ENCODE measurements at places on chromosomes 2 and 18.

DNA sequence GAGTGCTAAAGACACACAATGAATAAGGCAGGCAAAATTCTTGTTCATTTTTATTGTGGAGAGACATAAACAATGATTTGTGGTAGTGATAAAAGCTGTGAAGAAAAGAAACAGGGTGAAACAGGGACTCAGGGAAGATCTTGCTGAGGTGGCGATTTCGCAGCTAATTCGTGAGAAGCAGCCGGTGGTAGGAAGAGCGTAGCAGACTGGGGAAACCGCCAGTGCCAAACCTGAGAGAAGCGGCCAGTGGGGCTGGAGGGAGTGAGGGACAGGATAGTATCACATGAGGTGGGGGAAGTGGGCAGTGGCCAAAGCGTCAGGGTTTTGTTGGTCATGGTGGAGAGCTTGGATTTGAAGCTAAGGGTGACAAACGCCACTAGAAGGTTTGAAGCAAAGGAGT lies 42.3 kb downstream of the TMEM178A start:
- DNase-seq: no peak

GRCh38 chr2:95305380-95306061 lies 8.4 kb downstream of the KCNIP3 start:
- peak; percentile 19 for DNase-seq

DNA sequence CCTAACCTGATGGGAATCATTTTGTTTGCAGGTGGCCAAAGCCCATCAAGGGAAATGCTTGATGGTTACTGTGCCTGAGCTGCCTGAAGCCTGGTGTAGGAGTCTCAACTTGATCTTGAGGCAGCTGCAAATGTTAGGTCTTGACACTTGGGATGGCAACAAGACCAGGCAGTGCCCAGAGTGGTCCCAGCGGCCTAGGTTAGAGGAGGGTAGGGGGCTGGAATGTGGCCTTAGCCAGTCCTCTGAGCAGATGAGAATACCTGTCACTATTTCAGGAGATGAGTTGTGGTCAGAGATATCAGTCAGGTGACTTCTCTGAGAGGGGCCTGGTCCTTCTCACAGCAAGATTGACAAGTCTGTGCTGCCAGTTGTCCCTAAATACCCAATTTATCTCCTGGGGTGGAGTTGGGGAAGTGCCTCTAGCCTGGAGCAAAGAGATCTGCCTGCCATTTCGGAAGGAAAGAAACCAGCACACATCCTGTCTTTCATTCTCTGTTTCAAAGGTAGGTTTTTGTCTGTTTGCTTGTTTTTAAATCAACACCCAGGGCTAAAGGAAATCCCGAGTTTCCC lies 13.4 kb downstream of the SPTBN1 start:
- DNase-seq: no peak

GRCh38 chr2:70214953-70215549 lies 24.2 kb upstream of the C2orf42 start:
- DNase-seq: no peak

- peak; percentile 57 for DNase-seq
Measured at GRCh38 chr18:3055816-3056215, 42.9 kb upstream of the LPIN2 start.

- no peak for DNase-seq
Measured at GRCh38 chr2:80328159-80328571, 23.6 kb upstream of the LRRTM1 start.

- no peak for DNase-seq
Measured at GRCh38 chr2:27003857-27004256, 28.9 kb upstream of the TMEM214 start.

- no peak for DNase-seq
Measured at GRCh38 chr18:24914685-24915084, 437.3 kb downstream of the ZNF521 start.

DNA sequence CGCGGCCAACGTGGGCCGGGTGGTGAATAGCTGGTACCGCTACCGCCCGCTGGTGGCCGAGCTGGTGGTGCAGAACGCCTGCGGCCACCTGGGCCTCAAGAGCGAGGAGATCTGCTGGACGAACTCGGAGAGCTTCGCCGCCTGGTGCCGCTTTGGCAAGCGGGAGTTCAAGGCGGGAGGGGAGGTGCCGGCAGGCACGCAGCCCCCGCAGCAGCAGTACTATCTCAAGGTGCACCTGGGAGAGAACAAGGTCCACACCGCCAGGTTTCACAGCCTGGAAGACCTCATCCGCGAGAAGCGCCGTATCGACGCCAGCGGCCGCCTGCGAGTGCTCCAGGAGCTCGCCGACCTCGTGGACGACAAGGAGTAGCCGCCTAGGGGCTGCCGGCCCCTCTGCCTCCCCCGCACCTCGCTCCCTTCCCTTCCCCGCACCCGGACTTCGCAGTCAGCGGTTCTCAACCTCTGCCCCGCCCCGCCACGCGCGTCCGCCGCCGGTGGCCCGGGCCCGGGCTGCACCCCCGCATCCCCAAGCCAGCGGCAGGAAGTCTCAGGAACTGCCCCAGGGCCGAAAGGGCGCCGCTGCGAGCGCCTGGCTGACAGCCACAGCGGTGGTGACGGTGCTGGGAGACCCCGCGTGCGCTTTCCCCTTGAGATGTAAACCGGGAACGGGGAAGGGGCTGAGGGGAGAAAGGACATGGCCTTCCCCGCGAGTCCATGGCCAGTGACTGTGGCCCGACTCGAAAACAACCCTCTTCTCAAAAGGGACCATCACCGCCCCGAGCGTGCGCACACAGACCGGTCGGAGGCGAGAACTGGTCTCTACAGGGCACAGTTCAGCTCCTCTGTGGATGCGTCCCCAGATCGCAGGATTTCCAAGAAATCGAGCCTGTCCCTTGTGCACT lies 2.2 kb downstream of the LRATD1 start:
- DNase-seq: peak; percentile 57
